ENCODE measurements at places on chromosomes 4 and X.

- no peak for DNase-seq
Observed at GRCh38 chrX:134625315-134625718, 33.0 kb downstream of the PLAC1 start.

- DNase-seq, result no peak
Observed at GRCh38 chr4:141120036-141120593, 13.2 kb downstream of the RNF150 start.

DNA sequence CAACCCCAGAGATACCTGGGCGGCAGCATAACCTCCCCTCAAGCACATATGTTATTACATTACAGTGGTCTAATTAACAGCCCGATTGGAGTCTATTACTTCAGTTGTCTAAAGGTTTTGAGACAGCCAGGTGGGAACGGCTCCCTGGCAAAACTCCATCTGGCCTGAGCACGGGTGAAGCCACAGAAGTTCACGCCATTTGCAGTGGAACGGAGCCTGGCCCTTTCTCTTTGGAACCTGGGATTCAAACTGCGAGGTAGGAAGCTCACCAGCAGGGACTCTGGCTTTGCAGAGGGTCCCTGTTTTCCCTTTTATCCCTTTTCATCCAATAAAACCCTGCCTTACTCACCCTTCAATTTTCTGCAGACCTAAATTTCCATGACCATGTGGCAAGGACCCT is 45.9 kb upstream of the NEIL3 start:
- no peak for DNase-seq

DNA sequence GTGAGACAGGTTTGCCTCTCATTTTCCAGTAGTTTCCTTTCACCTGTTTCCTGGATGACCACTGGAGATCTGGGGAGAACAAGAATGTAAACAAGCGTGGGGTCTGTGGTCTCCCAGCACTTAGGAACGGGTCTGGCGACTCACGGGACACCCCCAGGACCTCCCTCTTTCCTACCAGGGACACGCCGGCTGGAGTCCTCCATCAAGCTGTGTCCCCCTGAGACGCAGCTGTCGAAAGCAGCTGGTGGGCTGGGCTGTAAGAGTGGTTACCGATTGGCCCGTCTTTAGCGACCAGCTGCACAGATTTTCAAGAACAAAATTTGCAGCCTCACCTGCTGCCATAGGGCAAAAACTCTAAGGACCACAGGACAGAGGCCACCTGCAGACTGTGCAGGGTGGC is 11.9 kb downstream of the LRPAP1 start:
- DNase-seq, result no peak

GRCh38 chr4:56445699-56446098 is 9.6 kb downstream of the PAICS start:
- DNase-seq, result no peak

DNA sequence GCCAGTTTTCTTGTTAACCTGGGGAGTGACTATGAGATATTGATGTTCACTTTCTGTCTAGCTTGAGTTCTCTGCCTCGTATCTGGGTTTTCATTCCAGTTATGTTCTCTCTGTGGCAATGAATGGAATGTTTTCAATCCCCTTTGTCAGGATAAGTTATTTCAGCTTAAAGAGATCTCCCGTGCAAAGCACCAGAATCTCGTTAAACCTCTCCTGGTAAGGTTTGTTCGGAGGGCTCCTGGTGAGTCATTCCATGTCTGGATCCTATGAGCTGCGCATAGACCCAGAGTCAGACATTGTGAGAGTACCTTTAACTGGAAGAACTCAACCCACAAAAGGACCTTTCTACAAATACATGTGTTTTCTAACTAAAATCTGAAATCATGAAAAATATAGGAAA is 51.0 kb downstream of the KDR start:
- DNase-seq, result no peak

- no peak for DNase-seq
Observed at GRCh38 chrX:40883021-40883619, 147.8 kb upstream of the MED14 start.

DNA sequence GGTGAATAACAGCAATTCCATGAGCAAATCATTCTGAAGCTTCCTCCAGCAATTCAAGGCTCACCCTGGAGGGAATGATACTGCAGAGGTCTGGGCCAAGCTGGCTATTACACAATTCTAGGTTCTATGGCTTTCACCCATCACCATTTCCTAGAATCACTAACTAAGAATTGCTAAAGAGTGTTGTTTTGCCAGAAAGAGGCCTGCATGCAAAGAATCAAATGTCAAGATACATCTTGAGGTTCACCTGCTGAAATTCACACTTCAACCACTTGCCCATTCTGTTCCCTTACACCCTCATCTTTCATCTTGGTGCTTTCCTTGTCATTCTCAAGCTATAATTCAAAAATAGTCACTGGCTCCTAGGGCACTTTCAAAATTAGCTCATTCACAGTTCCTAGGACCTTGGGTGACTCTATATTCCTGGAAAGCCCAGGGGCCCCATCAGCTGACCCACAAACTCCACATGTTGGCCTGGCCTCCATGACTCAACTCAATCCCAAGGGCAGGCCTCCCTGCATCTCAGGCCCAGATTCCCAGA is 7.0 kb downstream of the APBB2 start:
- no peak for DNase-seq

GRCh38 chr4:73259571-73260090 is 1.0 kb upstream of the ANKRD17 start:
- DNase-seq, result no peak

- DNase-seq, result no peak
Observed at GRCh38 chr4:139734201-139734874, 68.7 kb downstream of the MGST2 start.

DNA sequence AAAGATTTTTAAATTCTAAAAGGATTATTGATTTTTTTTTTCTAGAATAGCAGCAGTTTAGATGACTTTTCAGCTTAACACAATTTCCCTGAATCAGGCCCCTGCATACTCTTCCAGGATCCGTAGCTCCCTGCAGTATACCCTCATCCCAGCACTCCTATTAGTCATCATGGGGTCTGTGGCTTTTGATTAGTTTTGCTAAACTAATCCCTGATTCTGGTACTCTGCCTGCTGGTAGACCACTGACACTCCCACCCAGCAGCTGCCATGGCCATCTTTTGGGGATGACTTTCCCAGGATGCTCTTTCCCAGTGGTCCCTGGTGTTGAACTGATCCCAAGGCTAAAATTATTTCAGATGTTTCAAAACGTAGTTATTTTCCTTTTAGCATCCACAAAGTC is 802.0 kb downstream of the RAPGEF2 start:
- no peak for DNase-seq

DNA sequence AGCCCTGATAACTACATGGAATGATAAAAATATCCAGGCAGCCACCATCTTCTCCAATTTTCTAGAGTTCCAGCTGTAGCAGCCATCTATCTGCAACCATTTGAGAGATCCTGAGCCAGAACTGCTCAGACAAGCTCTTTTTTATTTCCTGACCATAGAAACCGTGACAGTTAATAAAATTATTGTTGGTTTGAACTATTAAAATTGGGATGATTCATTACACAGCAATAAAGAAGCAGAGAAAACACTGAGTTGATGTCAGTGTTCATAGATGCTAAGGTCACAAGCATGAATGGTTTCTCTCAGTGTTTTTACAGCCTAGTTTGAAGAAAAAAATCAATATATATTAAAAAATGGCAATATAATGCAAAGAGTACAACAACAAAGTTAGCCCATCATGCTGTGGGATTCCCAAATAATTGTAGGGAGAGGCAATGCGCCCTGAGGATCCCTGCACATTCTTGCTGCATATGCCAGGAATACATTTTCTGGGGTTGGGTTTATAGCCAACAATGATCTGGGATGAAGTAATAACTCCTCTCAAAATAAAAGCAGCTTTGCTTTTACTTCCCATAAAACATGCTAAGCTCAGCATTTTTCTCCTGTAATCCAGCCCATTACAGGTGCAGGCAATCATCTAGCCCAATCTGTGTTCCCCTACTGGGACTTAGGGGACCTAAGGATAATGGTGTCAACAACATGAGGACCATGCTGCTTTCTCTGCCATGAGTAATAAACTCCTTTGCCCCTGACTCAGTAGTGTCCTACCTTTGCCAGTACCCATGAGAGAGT is 84.0 kb downstream of the PABPC4L start:
- no peak for DNase-seq

DNA sequence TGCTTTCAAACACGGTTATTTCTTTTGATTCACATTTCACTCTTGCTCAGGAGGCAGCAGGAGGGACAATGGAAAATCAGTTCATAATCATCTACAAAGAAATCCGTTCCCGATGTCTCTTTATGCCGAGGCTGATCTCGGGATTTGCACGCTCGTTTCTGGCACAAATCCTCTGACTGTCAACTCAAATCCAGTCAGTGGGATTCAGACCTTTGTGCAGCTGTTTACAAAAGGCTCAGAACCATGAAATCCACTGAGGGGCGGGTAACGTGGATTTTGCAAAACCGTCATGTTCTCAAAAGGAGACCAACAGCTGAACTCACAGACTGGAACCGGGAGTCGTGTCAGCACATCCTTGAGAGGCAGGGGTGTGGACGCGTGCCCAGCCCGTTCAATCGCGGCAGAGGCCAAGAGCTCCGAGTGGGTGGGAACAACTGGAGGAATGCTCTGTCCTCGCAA is 46.4 kb downstream of the ACOX3 start:
- DNase-seq, result no peak

DNA sequence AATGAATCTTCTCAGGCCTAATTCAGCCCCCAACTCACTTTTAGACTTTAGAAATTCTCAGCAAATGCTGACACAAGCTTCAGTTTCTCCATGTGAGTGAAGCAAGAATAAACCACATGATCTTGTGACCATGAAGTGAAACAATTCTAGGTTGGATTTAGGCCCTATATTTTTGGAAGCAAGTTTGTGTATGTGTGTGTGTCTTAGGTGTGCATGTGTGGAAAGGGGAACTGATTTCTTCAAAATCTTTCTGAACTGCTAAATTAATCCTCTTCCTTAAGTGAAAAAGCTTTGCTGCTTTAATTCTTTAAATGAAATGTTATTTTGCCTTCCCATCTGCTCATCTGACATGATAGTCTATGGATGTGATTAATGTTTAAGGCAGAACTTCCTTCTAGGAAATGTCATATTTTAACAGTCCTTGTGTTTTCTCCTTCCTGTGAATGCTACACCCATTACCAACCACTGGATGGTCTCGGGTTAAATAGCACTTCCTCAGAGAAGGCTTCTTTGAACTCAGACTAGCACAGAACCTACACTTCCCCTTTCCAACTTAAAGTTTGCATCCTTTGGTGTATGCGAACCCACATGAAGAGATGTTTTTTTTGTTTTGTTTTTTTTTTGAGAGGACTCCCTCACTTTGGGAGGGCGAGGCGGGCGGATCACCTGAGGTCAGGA is 1.2 kb upstream of the TMEM144 start:
- no peak for DNase-seq

GRCh38 chr4:145760176-145760575 is 80.2 kb downstream of the C4orf51 start:
- DNase-seq, result no peak

Measured in activated CD4-positive, alpha-beta T cell treated with anti-CD3 and anti-CD28 coated beads for 1 hour (primary cell).